Astrocyte (in vitro differentiated cells and primary cell): ENCODE measurements at places on chromosomes 4 and X.

GRCh38 chrX:122945328-122945727 is 238.8 kb upstream of the GRIA3 start:
- no peak for DNase-seq

GRCh38 chr4:159159611-159160010 is 56.7 kb downstream of the RAPGEF2 start:
- no peak for DNase-seq

GRCh38 chr4:176380352-176381157 is 60.8 kb downstream of the SPCS3 start:
- no peak for DNase-seq

DNA sequence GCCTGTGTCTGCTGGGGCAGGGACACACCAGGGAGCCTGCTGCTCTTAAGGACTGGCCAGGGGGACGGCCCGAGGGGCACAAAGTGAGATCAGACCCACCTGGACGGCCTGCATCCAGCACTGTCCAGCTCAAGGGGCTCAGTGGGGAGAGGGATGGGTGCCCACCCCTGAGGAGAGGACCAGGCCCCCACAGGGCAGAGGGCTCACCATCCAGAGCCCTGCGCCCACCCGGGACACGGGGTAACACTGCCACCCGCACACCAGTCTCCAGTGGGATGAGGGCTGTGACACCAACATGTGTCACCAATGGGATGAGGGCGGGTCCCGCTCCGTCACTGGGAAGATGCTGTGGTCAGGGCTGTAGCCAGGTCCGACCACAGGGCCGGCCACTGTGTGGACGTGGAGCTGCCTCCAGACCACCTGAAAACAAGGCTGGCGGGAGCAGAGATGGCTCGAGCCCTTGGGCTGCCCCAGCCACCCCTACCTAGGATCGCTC is 13.2 kb downstream of the DGKQ start:
- DNase-seq: no peak

DNA sequence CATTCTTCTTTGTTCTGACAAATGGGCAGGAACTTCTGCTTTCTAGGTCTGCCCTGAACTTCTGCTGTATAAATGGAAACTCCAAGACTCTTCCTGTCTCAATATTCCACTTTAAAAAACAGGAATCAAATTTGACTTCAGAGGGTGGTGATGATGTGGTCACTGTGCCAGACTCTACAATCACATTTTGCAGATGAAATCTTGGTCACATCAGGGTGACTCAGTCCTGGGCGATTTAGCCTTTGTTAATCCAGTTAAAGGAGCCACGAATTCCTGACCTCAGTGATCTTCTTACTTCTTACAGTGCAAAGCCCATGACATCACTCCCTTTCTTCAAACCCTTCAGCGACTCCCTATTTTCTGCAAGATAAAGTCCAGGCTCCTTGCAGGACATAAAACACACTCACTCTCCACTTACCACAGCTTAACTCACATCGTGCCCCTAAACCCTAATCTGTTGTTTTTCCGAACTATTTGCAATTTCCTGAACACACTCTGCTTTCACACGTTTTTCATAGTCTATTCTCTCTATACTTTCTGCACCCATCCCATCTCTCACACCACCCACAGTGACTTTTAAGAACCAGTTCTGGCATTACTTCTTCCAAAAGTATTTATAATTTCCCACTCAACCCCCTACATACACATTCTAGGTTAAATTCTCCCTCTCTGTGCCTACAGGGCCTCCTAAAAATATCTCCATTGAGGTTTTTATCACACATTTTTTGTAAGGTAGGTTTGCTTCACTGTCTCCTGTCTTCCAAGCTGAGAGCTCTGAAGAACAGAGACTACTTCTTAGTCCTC is 11.1 kb downstream of the GASK1B start:
- DNase-seq: peak; percentile 97

DNA sequence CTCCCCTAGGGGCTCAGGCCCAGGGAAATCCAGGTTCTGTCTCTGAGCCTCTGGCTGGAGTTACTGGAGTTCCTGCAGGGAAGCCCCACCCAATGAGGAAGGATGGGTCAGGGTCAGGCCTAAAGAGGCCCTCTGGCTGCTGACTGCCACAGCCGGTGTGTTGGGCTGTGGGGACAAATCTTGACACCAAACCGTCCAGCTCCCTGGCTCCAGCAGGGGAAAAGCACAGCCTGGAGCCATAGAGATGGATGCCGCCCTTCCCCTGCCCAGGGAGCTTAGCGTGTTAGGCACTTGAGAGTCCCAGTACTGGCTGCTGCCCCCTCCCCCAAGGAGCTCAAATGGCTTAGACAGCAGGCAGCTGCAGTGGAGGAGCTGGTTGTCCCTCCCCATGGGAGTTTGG is 321.3 kb upstream of the LCORL start:
- DNase-seq: no peak

DNA sequence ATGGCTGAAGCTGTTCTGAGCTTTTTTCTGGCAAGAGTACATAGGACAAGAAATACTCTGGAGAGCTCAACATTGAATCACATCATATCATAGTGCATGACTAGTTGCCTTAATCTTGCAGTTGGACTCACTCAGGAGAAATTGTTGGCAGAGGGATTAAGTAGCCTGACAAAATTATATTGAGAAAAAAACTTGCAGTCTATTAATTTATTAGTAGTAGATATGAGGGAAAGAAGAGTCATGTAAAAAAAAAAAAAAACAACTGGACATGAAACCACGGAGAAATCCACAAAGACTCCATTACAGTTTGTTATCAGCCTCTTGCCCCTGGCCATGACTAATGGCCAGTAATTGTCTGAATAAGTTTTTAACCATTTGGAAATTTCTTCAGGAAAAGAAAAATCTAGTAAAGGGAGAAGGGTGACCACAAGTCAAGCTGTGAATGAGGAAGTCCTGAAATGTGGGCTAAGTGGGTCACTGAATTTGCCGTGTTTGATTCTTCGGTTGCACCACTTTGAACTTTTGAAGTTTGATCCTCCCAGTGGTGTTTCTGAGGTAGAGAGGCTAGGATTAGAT is 45.6 kb downstream of the FHL1 start:
- DNase-seq: peak; percentile 76

GRCh38 chr4:110823251-110823650 is 200.4 kb upstream of the PITX2 start:
- DNase-seq: no peak

DNA sequence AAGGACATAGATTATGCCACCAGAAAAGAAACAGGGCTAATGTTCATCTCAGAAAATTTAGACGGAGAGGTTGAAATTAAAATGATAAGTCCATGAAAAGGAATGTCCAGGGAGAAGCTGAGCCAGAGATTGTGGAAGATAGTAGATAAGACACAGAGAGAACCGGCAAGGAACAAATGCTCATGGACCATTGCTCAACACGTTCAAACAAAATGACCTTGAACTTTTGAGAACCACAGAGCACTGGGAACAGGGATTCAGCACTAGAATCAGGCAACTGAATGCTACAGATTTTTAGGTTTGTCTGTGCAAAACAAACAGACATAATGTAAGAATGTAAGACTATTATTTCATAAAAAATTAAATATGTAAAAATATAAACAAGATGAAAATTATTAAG is 206.3 kb downstream of the PDGFC start:
- peak; percentile 52 for DNase-seq

GRCh38 chr4:40262077-40262528 is 65.3 kb downstream of the RHOH start:
- DNase-seq: no peak

DNA sequence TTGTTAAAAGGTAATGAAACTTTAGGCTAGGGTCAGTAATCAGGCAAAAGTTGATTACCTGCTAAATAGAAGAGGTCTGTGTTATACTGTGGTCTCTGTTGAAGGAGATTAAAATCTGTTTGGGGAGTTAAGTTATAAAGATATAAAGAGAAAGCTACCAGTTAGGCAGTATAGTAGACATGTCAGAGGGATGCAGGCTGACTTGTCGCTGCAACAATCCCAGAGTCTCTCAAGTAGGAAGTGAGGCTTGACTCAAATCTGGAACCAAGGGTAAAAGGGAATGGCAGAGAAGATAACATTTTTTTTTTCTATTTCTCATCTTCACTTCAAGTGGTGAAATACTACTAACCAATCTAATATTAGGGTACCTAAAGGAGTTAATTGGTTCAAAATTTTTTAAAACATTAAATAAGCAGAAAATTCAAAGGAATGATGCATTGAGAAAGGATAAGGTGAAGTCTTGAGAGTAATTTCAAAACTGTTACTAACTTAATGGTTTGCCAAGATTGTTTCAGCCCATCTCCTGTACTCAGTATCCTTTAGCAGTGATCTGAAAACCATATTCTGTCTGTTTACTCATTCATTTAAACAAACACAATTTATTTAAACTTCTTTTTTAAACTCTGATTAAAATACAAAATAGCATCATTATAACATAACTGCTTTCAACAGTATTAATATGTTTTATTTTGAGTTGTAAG is 12.8 kb downstream of the HERC3 start:
- DNase-seq: no peak

DNA sequence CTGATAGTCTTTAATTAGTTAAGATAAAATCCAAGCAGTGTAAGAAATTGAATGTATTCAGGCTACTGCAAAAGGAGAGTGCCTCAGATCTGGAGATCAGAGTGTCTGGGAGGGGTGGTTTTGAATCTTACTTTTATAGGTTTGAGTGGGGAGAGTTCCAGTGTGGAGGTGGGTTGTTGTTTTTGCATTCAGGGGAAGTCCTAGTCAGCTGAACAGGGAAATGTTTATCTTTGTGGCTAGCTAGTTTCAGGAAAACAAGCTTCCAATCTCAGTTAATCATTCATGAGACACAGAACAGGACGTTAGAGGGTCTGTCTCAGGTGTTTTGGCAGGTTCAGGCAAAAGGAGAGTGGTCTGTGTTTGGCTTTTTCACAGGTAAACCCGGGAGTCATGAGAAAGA is 26.0 kb downstream of the ZNF81 start:
- DNase-seq: no peak

GRCh38 chr4:138275963-138276621 is 33.9 kb upstream of the SLC7A11 start:
- peak; percentile 84 for DNase-seq

DNA sequence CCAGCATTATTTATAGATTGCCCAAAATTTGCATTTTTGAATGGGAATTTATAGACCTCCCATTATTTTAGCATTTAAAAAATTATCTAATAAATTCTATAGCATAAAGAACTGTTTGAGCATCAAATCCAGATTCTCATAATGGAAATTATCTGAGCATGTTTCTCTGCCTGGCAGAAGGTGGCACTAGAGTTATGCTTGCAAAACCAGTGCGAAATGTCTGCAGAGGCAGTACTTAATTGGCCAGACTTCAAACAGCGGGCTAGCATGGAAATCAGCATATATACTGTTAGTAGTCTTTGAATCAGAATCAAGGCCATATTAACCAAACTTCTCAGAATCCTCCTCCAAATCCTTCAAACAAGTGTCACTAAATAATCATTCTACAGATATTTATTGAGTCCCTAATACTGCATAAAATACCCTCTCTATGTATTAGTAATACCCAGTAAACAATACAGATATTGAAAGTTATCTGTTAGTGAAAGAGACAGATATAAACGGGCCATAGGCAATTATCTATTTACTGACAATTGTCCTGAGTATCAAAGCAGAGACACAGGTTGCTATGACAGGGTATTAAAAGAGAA is 78.7 kb upstream of the DCLK2 start:
- DNase-seq: peak; percentile 73

DNA sequence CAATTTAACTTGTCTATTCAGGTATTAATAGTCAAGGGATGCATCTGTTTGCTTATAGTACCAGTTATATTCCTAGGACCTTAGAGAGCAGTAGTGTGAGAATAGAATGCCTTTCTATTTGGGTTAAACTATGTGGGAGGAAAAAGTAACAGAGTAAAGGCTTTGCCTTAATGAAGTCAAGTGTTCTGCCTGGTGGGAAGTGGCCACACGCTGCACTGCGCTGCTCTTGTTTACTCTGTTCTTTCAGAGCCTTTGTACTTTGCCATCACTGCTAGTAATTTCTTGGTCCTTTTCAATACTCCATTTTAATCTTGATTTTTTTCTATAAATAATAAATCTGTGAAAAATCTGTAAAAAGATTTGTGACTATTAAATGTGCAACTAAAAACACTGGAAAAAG is 38.0 kb downstream of the YIPF6 start:
- no peak for DNase-seq

GRCh38 chr4:159052315-159052714 is 50.6 kb upstream of the RAPGEF2 start:
- no peak for DNase-seq

GRCh38 chr4:79763486-79764075 is 309.4 kb downstream of the ANTXR2 start:
- no peak for DNase-seq

GRCh38 chrX:111376897-111377578 is 35.0 kb downstream of the DCX start:
- no peak for DNase-seq

GRCh38 chr4:82642331-82642730 is 80.5 kb upstream of the TMEM150C start:
- no peak for DNase-seq

DNA sequence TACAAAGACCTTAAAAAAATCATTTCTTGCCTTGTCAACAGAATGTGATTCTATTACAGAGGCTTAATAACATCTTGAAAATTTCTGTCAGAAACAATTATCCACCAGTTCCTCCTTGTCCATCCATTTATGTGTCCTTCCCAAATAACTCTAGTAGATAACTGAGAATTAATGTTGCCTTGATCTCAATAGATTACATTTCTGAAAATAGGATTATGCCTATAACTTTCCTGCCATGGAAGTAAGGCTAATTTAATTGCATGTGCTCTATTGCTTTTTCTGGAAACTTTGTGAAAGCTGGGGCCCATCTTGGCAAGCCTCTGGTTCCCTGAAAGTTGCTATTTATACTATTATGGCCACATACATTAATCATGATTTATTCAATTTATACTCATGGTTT is 76.2 kb upstream of the UNC5C start:
- DNase-seq: no peak

DNA sequence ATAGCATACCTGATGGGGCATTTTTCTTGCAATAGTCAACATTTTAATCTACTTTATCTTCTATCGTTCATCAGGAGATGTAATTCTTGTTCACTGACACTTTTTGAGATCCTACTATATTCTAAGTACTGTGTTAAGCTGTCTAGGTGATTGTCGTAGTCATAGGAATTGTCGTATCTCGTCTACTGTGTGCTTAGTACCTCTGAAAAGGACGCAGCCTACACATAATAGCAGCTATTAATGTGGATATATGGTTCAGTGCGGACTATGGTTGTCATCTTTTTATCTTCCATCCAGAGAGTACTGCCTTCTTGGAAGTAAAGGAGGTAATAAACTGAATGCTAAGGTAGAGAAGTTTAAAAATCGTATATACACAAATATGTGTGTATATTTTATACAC is 21.9 kb upstream of the CFAP299 start:
- no peak for DNase-seq

DNA sequence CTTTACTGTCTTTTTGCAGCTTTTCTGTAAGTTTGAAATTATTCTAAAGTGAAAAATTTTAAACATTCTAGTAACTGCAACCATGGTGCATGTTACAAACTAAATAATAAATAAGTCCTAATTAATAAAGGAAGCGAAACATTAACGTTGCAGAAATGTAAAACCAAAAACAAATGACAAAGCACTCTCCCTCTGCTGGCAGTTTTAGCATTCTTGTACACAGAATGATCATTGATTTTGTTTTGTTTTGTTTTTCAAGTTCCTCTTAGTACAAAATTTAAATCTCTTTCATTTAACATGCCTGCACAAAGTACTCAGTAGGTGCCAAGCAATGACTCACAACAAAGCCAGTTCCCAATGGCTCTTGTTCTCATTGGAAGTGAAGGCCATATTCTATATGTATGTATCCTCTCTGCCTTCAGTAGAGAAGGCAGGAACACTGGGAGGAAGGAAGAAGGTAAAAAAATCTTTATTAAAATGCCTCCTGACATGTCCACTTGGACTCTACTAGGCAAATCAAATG is 13.7 kb upstream of the TMSB4X start:
- DNase-seq: no peak

- no peak for DNase-seq
These were observed 3.4 kb upstream of the UGDH start for GRCh38 chr4:39530682-39531081.
